ENCODE measurements at places on chromosomes 2 and 18. TPM values are rescaled to one million over a fixed set of nuclear protein-coding genes. Genes with fewer than 3 reads are reported as not detected.

IL1F10 gene
- total RNA-seq, result not detected

COL4A3 gene
- 0.73 TPM for total RNA-seq

SLC19A3 gene
- 0.26 TPM for total RNA-seq

CREG2 gene
- total RNA-seq, result 40.0 TPM

SLC5A7 gene
- 0.06 TPM for total RNA-seq

SIX3 gene
- total RNA-seq, result 0.07 TPM

DNA sequence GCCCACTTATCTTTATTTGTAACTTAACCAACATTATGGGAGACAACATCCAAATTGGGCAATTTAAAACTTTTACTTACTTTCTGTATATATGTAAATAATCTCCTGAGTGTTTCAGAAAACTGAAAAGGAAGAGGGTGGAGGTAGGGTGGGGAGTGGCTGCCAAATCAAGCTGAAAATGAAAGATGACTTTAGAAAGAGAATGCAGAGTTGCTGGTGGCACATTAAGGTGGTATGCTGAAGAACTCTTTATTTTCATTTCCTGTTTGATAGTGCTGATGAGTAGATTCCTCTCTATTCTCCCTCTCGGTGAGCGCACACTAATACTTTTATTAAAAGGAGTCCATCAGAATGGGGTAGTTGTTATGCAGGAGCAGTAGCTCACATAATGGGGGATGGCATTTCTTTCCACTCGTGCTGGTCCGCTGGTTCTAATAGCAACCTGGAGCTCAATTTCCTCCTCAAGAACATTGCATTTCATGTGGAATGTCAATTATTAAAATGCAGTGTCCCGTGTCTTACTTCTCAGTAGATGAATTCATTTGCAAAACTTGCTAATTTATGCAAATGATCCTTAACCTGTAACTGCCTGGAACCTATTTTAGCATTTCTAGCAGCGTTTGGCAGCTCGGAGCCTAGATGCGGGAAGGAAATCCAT is 466.9 kb upstream of the HNRNPA3 start:
- peaks cover 72% of the 10 kb centered on the region for H3K27me3 ChIP-seq
- H3K4me3 ChIP-seq, result no peak overlapping the region
- H3K4me1 ChIP-seq, result no peaks in the 10 kb centered on the region
- no peak overlapping the region for H3K27ac ChIP-seq

DNA sequence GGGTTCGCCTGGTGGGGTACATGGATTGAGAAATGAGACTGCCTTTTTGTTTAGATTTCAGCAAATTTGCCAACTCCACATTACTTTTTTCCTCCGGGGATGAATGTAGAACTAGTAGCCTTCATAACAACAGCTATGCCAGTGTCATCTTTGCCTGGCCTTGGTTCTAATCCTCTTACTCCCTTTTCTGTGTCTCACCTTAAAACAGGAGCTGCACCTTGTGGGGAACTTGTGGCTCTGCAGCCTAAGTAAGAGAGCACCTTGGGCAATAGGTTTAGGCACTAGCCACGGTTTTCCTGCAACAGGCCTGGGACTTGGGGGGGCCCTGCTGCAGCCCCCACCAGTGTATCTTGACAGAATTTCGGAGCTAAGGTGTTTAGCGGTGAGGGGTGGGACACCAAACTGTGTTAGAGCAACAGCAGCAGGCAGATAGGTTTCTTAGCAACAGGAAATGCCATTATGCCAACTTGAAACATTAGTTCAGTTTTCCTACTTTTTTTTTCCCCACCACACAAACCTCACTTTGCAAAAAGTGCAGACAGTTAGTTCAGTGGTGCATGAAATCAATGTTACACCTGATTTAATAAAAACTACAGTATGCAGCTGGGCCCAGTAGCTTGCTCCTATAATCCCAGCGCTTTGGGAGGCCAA is 173.7 kb downstream of the PRKCE start:
- no peak for DNase-seq
- peaks cover 17% of the 10 kb centered on the region for H3K4me1 ChIP-seq
- no peaks in the 10 kb centered on the region for H3K36me3 ChIP-seq
- no peak overlapping the region for H3K27ac ChIP-seq

- no peaks in the 10 kb centered on the region for H3K27me3 ChIP-seq
- 0 out of 2 replicates have a peak overlapping the region, but pooled peaks have one; percentile 11 for H3K4me3 ChIP-seq
- peak overlapping the region; percentile 85 for H3K27ac ChIP-seq
- peaks cover 32% of the 10 kb centered on the region for H3K4me1 ChIP-seq
Measured at GRCh38 chr2:46748735-46749531, 166.7 kb downstream of the MCFD2 start.

- no peaks in the 10 kb centered on the region for H3K36me3 ChIP-seq
- peak overlapping the region; percentile 47 for H3K27ac ChIP-seq
- H3K4me1 ChIP-seq, result peaks cover 52% of the 10 kb centered on the region
Measured at GRCh38 chr2:8606649-8607550, 75.0 kb upstream of the ID2 start.

- H3K27ac ChIP-seq, result no peak overlapping the region
- no peaks in the 10 kb centered on the region for H3K4me1 ChIP-seq
- no peaks in the 10 kb centered on the region for H3K36me3 ChIP-seq
Measured at GRCh38 chr2:1371082-1371481, 42.2 kb upstream of the TPO start.

GRCh38 chr2:205593891-205594290 is 88.4 kb upstream of the NRP2 start:
- H3K4me1 ChIP-seq, result peaks cover 10% of the 10 kb centered on the region
- DNase-seq, result no peak
- H3K27me3 ChIP-seq, result peaks cover 5% of the 10 kb centered on the region
- H3K36me3 ChIP-seq, result no peaks in the 10 kb centered on the region

DNA sequence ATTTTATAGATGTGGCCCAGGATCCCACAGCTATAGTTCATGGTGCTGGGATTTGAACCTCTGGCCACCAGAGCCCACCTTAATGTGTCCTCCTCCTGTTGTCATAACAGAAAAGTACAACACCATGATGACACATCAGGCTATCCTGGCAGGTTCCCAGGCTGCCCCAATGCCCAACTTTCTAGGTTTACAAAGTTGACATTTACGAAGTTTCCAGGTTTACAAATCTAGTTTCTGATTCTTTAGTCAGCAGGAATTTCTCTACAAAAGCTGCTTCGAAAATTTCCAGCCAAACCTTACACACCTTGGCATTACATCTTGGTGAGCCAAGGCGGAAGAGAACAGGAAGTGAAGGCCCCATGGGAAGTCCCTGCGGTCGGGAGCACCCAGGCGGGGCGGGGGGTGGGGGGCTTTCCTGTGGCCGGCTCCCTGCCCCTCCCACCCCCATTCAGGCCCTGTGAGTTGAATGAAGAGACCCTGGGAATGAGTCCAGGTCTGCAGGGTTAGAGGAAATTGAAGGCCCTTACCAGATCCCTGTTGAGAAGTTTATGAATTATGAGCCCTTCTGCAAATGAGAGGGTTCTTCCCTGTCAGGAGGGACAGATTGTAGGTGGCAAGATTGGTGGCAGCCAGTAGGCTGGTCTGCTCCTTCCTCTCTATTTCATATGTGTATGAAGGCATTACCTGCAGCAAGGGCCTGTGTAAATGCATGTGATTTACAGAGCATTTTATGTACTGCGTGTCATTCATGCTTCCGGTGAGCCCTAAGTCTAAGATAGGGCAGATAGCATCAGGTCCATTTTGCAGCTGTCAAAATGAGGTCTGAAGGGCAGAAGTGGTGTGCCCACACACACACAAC is 11.1 kb upstream of the IL1RN start:
- H3K4me1 ChIP-seq, result peaks cover 34% of the 10 kb centered on the region
- H3K27me3 ChIP-seq, result no peaks in the 10 kb centered on the region
- peak; percentile 72 for DNase-seq
- no peaks in the 10 kb centered on the region for H3K36me3 ChIP-seq

DNA sequence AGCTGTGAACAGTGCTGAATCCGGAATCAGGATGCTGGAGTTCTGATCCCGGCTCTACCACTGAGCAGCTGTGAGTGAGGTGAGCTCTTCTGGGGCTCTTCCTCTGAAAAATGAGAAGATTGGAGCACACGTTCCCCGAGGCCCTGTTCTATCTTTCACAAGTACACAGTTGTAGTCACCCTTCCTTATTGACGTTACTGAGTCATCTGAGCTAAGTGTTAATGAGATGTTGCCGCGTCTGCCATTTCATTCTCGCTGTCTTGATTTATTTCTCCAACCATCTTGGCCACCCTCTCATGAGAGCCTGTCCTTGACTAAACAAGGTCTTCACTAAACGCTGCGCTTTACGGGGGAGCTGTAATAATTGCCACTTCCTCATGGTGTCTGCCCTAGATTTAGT is 31.9 kb upstream of the EFR3B start:
- no peaks in the 10 kb centered on the region for H3K4me1 ChIP-seq
- H3K36me3 ChIP-seq, result no peaks in the 10 kb centered on the region
- no peaks in the 10 kb centered on the region for H3K27me3 ChIP-seq
- H3K4me3 ChIP-seq, result no peak overlapping the region
- no peak for DNase-seq

DNA sequence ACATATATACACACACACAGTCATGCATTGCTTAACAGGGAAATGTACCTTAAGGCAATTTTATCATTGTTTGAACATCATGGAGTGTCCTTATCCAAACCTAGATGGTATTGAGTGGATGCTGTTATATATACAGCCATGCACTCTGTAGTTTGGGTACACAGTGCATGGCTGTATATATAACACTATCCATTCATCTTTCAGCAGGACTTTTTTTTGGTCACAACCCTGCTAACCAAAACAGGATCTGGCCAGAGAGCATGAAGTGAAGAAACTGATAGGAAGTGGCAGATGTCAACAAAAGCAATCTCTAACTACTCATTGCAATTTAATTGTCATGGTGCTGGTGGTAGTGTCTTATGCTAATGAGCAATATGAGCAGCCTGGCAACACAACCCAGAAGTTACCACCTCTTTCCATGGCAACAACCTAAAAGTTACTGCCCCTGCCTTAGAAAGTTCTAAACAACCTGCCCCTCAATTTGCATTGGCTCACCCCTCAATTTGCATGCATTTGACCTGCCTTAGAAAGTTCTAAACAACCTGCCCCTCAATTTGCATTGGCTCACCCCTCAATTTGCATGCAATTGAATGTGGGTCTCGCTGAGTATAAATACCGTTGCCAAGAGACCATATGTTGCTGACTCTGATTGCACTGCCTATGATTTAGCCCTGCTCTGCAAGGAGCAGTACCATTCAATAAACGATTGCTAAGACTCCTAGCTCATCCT is 434.9 kb downstream of the DSEL start:
- H3K36me3 ChIP-seq, result no peaks in the 10 kb centered on the region
- H3K4me3 ChIP-seq, result no peak overlapping the region
- H3K4me1 ChIP-seq, result peaks cover under 1% of the 10 kb centered on the region
- no peak overlapping the region for H3K27ac ChIP-seq
- no peak for DNase-seq

DNA sequence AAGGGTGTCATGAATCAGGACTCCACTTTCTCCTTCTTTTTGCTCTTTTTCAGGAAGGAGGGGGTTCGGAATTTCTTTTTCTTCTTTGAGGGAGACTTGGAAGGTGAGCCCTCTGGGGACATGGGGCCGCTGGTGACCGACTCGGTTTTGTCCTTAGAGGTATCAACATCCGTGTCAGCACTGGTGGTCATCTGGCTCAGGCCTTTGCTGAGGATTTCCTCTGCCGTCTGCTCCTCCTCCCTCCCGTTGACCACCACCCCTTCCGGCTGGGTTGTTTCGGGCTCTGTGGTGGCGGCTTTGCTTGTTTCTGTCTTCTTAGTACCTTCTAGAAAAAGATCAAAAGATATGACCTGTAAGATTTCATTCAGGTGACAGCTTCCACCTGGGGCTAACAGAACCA is 104.6 kb downstream of the ADD2 start:
- no peaks in the 10 kb centered on the region for H3K36me3 ChIP-seq
- peaks cover 46% of the 10 kb centered on the region for H3K27me3 ChIP-seq
- H3K4me1 ChIP-seq, result no peaks in the 10 kb centered on the region
- H3K4me3 ChIP-seq, result no peak overlapping the region
- DNase-seq, result no peak

DNA sequence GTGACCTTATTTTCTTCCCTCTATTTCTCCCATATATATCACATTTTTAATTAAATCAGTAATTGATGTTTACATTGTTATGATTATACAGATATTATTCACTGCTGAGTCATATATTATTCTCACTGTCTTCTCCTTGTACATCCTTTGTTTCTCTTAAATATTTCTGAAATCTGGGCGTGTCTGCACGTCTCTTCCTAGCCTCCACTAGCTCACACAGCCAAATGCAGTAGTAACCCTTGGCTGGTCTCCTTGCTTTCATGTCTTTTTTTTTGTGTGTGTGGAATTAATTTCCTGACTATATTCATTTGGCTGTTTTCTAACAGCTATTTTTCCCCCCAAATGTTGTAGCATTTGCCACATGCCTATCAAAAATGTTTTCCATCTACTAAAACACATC is 15.8 kb downstream of the CCNYL1 start:
- H3K4me3 ChIP-seq, result no peak overlapping the region
- peaks cover 8% of the 10 kb centered on the region for H3K36me3 ChIP-seq
- peak overlapping the region; percentile 54 for H3K27ac ChIP-seq
- peak; percentile 39 for DNase-seq
- peaks cover 48% of the 10 kb centered on the region for H3K4me1 ChIP-seq
- H3K27me3 ChIP-seq, result no peaks in the 10 kb centered on the region

GRCh38 chr2:28898048-28898447 is 3.6 kb downstream of the WDR43 start:
- no peak overlapping the region for H3K27ac ChIP-seq
- H3K4me3 ChIP-seq, result peak overlapping the region; percentile 92
- no peak for DNase-seq
- H3K4me1 ChIP-seq, result peaks cover 31% of the 10 kb centered on the region
- H3K36me3 ChIP-seq, result peaks cover 38% of the 10 kb centered on the region

DNA sequence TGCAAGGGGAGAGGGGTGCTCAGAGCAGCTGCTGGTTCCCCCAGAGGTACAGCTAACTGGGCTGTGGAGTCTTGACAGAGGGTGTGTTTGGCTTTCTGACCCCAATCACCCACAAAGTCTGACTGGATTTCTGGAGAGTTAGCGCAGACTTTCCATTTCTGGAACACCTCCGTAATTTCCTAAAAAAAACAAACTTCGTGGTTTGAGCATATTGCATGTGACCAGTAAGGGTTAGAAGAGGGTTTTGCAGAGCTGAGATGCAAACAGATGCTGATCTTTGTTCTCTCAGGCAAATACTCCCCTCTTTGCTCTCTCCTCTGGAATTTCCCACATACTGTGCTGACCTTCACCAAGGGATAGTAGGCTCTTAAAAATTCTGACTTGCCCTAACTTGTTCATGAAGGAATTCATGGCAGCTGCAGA is 44.5 kb upstream of the TMEM247 start:
- H3K27me3 ChIP-seq, result no peaks in the 10 kb centered on the region
- no peaks in the 10 kb centered on the region for H3K36me3 ChIP-seq
- H3K27ac ChIP-seq, result no peak overlapping the region
- no peak overlapping the region for H3K4me3 ChIP-seq
- H3K4me1 ChIP-seq, result no peaks in the 10 kb centered on the region

GRCh38 chr2:216810399-216811160 is 49.3 kb downstream of the TNP1 start:
- DNase-seq, result no peak
- no peak overlapping the region for H3K27ac ChIP-seq
- peaks cover 19% of the 10 kb centered on the region for H3K27me3 ChIP-seq

DNA sequence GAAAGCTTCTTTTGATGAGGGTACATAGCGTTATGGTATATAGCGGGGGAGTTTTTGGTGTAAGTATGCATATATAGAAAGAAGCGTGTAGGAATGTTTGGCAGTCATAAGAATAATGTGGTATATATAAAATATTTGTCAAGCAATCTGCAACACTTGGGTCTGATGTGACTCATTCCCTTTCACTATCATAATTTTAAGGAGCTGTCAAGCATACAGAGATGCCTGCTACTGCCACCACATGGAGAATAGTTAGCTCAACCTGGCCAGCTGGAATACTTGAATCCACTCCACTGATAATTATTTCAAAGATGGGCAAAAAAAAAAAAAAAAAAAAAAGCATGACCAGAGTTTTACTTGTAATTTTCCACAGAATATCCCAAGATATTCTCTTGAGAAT is 559.8 kb upstream of the REG3G start:
- no peak overlapping the region for H3K27ac ChIP-seq
- H3K4me3 ChIP-seq, result no peak overlapping the region
- no peaks in the 10 kb centered on the region for H3K4me1 ChIP-seq
- no peaks in the 10 kb centered on the region for H3K27me3 ChIP-seq
- DNase-seq, result peak; percentile 13
